Mononuclear cell (primary cell): ENCODE measurements at places on chromosomes 4 and X. TPM values are rescaled to one million over a fixed set of nuclear protein-coding genes. Genes with fewer than 3 reads are reported as not detected.

Gene BBS7
- total RNA-seq, result 2.2 TPM

Gene RGS12
- 5.1 TPM for total RNA-seq

Gene ARR3
- total RNA-seq, result not detected

Gene NMU
- total RNA-seq, result not detected

Gene HAND2
- total RNA-seq, result not detected

Gene REPS2
- 1.8 TPM for total RNA-seq

Gene FOXO4
- 14.0 TPM for total RNA-seq

Gene TBCK
- total RNA-seq, result 31.7 TPM

Gene CT45A3
- total RNA-seq, result not detected

Gene EXOC1L
- not detected for total RNA-seq

Gene CXorf49
- not detected for total RNA-seq

Gene ZFYVE28
- 8.9 TPM for total RNA-seq

Gene SSX4B
- not detected for total RNA-seq

Gene UGT2B17
- total RNA-seq, result 0.94 TPM

Gene SYTL4
- 2.2 TPM for total RNA-seq

Gene HPSE
- total RNA-seq, result 9.4 TPM

Gene NXF2B
- total RNA-seq, result not detected

Gene CACNA1F
- total RNA-seq, result 0.31 TPM

Gene ASMT
- total RNA-seq, result 0.73 TPM

Gene ARSJ
- total RNA-seq, result 0.10 TPM

Gene PAGE5
- total RNA-seq, result 1.5 TPM

Gene GABRQ
- under 0.01 TPM for total RNA-seq

Gene SPANXA2
- not detected for total RNA-seq

Gene SORBS2
- total RNA-seq, result 2.1 TPM

Gene TSPAN5
- total RNA-seq, result 2.9 TPM
